ENCODE measurements at places on chromosomes 5 and 9.

DNA sequence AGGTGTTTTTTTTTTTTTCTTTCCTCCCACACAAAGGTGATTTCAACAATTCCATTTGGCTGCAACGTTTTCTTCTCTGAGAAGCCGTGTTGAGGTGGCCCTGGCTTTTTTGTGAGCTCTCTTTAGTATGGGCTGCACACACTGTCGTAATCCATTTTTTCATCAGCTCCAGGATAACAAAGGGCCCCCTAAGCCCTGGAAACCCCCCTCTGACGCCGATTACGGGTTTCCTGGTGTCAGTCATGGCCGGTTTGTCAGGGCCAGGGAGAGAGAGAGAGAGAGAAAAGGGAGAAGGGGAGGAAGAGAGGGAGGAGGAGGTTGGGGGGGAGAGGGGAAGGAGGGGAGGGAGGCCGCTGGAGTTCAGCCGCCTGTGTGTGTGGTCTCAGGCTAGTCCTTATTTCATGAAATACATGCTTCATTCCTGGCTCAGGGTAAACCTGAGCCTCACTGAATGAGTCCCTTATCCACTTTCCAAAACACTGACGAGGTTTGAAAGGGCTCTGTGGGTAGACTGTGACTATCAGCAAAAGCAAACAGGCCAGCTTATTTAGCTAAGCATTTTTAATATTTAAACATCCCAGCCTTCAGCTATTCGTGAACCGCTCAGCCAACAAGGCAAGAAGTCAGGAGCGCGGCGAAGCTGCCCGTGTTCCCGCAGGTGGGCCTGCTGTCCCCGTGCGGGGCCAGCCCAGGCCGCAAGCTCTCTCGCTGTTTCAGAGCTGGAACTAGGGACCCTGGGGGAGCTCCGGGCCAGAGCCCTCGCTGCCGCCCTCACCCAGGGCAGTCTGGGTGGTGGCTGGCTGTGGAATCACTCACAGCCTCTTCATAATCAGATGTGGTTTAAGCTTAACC lies 172.8 kb downstream of the ERCC6L2 start:
- no peak for DNase-seq

- no peak for DNase-seq
Observed at GRCh38 chr5:41835645-41836044, 34.6 kb downstream of the OXCT1 start.

DNA sequence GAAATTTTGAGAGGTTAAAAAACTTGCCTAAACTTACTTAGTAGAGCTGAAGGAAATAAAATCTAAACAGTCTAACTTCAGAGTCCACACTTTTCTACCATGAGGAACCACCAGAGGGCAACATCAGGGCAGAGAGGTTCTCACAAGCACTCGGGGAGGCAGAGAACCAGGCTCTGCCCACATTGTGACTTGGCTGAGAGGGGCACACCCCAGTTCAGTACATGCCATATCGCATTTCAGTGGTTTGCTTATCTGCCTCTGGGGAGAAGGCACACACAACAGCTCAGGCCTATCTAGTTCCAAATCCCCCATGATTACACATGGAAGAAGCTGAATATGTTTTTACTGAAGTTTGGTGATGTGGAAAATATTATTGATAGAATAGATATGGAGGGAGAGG lies 49.2 kb downstream of the EQTN start:
- DNase-seq, result no peak

DNA sequence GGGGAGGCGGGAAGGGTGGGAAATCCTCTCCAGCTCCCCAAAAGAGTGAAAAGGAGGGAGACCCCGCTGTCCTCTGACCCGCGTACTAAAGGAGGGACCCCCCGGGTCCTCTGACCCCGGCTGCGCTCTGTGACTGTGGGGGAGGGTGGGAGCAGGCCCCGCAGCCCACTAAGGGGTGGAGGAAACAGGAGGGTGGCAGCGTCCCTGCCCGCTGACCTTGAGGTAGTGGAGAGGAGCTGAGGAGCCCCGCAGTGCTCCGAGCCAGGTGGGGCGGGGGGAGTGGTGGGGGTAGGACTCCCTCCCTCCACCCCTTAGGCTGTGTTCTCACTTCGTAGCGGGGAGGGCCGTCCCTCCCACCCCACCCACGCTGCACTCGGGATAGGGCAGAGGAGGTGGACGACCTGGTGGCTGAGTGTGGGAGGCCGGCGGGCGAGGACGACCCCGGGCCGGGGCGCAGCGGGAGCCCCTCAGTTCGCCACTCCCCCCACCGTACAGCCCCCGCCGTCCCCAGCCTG lies 449 bp upstream of the ADCY2 start:
- no peak for DNase-seq

- DNase-seq, result no peak
Observed at GRCh38 chr9:32884482-32884881, 101.1 kb downstream of the TMEM215 start.

DNA sequence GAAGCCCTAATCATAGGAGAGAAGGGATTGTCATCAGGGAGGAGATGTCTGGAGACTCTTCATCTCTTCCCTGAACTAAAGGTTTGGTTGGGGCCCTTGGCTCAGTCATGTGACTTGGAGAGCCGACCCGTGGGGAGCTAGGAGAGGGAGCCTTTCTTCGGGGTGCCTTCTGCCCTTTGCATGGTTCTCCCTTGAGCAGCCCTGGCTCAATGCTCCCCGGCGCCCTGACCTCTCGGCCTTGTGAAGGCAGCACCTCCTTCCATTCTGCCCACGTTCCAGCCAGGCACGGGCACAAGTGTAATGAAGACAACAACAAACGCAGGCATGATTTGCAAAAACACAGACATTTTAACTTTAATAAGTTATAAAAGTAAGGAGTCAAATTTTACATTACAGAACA lies 50.4 kb downstream of the ZNF354C start:
- no peak for DNase-seq

GRCh38 chr5:16726538-16726946 lies 109.7 kb upstream of the RETREG1 start:
- DNase-seq, result no peak

- no peak for DNase-seq
Observed at GRCh38 chr9:128493424-128493823, 11.1 kb upstream of the GLE1 start.

DNA sequence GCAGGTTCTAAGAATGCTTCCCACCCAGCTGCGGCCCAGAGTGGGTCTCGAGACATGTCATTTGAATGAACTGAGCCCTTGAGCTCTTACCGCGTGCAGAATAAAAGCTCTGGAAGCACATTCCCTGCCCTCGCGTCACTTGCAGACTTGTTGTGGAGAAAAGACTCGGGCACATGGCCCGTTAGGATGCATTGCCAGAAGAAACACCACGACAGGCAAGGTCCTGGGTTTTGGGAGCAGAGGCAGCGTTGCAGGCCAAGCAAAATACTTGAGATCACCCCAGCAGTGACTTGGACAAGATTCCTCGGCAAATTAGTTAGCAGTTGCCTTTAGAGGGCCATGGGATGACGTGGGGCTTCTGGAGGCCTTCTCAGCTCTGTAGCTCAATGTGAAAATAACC lies 170.8 kb upstream of the MSX2 start:
- DNase-seq, result no peak

- DNase-seq, result no peak
Observed at GRCh38 chr5:146910239-146910638, 31.7 kb upstream of the PPP2R2B start.

DNA sequence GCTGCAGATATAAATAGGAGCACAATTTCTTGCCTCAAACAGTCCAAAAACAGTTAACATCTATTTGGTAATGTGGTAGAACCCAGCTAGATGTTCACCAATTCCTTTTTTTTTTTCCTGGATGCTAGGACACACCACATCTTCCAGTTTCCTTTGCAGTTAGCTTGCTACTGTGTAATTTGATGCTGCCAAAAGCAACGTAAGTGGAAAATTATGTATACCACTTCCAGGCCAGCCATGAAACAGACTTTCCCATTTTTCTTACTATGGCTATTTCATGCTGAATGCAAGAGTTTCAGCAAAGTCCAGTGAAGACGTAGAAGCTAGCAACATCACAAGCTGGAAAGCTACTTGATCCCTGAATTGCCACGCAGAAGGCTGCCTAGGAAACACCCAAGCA lies 667.2 kb downstream of the TLE1 start:
- DNase-seq, result no peak

GRCh38 chr9:128913048-128913900 lies 7.5 kb upstream of the PHYHD1 start:
- DNase-seq, result no peak

Measured in T-helper 2 cell (primary cell).